ENCODE measurements at places on chromosomes 3 and 15.

- no peak for DNase-seq
Observed at GRCh38 chr3:19945534-19945933, 1.4 kb upstream of the RAB5A start.

- no peak for DNase-seq
Observed at GRCh38 chr3:85979034-85979433, 1011.9 kb downstream of the VGLL3 start.

GRCh38 chr3:73212683-73213082 lies 151.2 kb downstream of the EBLN2 start:
- DNase-seq = no peak

DNA sequence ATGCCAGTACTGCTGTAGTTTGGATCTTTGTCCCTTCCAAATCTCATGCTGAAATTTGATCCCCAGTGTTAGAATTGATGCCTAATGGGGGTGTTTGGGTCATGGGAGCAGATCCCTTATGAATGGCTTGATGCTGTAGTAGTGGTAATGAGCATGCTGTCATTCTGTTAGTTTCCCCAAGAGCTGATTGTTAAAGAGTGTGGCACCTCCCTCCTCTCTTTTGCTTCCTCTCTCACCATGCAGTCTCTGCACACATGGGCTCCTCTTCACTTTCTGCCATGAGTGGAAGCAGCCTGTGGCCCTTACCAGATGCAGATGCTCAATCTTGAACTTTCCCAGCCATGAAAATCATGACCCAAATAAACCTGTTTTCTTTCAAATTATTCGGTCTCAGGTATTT lies 141.3 kb upstream of the DPPA4 start:
- no peak for DNase-seq

DNA sequence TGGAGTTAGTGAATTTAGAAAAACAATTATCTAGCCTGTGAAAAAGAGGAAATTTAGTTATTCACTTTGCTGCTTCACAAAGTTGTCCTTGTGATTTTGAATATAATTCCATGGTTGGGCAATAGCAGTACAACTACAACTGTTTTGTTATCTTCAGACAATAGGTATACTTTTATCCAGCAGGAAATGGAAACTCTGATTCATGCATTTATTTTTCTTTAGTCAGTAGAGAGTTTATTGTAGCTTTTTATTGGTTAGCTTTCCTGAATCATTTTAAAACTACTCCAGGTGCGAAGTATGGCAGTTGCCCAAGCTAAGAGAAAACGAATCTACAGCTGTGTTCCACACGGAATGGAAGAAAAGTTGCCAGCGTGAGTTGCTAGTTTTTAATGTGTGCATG lies 80.3 kb downstream of the TM4SF4 start:
- no peak for DNase-seq

GRCh38 chr3:47856669-47857068 lies 53.7 kb downstream of the DHX30 start:
- DNase-seq = no peak

GRCh38 chr3:49908373-49909199 lies 4.9 kb upstream of the MST1R start:
- DNase-seq = no peak

GRCh38 chr3:45566951-45567411 lies 27.6 kb upstream of the LIMD1 start:
- no peak for DNase-seq

- DNase-seq = no peak
Observed at GRCh38 chr3:48984663-48985062, 5.4 kb upstream of the P4HTM start.

- DNase-seq = no peak
Observed at GRCh38 chr3:184669578-184669977, 42.3 kb downstream of the MAGEF1 start.

- DNase-seq = no peak
Observed at GRCh38 chr15:62394079-62394478, 229.0 kb upstream of the C2CD4B start.

DNA sequence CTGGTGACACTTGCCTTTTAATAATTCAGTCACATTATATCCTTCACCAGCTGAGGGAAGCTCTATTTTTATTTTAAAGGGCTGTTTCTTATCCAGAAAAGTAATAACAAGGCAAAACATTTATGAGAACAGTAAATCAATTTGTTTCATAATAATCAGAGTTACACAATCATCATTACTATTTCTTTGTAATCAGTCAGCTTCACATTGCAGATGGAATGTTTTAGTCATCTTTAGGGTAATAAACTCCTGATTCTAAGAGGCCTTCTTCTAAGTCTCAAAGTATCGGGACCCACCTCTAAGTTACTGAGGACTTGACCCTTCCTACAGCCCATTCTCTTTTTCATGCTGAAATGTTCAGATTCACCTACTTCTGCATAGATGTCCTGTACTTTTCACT lies 298.3 kb upstream of the TGFBR2 start:
- DNase-seq = no peak

DNA sequence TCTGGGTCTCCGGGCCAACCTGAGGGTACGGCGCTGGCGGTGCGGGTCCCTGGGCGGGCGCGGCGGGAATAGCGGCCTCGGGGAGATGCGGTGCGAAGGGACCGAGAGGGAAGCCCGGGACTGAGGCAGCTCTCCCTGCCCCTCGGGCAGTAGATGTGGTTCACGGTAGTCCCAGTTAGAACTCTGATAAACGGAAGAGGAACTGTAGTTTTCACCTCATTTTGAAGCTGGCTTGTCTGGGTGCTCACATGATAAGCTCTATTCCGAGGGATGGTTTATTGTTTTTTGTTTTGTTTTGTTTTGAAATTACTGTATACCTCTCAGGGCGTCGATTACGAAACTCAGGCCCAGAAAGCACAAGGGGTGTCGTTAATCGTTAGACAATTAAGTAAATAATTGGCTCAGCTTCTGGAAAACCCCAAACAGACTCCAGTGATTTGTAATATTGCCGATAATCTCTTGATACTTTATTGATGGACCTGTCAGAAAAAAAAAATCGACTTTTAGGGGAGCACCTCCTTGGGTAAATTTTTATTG lies 413 bp downstream of the NUSAP1 start:
- DNase-seq = no peak

DNA sequence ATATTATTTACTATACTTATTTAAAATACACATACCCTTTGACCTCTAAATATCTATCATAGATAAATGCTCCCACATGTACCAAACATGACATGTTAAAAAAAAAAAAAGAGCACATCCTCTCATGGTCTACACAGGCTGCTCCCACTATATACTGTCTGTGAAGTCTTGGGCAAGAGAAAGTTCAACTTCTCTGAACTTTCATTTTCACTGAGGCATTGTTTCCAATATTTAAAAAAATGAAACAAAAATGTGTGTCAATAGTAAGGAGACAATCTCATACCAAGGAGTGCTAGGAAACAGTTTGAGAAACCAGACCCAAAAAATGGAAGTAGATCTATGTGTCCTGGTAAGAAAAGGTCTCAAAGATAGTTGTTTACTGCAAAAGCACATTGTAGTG lies 29.3 kb downstream of the SLC4A7 start:
- DNase-seq = no peak

- DNase-seq = no peak
Observed at GRCh38 chr3:124926426-124927101, 8.0 kb downstream of the MUC13 start.

GRCh38 chr15:64667736-64668161 lies 107.6 kb downstream of the RBPMS2 start:
- no peak for DNase-seq

DNA sequence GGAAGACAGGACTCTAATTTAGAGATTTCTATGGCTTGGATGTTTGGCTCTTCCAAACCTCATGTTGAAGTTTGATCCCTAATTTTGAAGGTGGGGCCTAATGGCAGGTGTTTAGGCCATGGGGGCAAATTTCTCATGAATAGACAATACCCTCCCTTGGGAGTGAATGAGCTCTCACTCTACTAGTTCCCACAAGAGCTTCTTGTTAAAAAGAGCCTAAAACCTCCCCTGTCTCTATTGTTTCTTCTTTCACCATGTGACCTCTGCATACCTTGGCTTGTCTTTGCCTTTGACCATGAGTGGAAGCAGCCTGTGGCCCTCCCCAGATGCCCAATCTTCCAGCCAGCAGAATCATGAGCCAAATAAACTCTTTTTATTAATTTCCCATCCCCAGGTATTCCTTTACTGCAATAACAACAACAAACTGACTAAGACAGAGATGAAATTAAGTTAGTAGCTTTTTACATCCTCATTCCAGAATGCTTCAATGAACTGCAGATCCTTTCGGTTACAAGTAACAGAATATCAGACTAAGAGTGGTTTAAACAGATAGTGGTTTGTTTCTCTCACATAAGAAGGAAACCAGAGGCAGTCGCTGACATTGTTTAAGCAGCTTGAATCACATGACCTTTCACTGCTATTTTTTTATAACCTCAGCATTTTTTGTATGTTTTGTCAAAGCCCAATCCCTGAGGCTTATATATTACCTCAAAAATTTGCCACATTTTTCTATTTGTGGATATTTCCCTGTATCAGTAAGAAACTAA lies 1013.3 kb upstream of the SEMA6D start:
- DNase-seq = no peak

- no peak for DNase-seq
Observed at GRCh38 chr15:39944726-39945125, 10.8 kb downstream of the EIF2AK4 start.

GRCh38 chr3:106431721-106432120 lies 562.9 kb upstream of the CBLB start:
- no peak for DNase-seq

DNA sequence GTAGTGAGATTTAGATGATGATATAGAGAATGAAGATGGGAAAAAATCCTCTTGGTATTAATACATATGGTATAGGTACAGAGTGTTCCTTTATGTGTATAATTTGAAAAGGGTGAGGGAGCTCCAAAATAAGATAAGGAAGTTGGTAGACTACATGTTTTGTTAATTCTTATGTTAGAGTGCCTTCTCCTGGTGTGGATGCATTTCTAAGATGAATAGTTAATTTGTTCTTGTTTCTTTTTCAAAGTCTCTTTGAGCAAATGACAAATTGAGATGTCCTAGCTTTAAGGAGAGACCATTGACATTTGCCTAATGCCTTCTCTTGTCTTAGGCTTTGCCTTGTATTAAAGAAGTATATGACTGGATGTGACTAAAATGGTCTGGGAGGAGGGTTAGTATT lies 34.1 kb downstream of the AKAP13 start:
- DNase-seq = no peak

Data from D721Med (cell line).